NCI-H1930 (cell line): ENCODE measurements at places on chromosomes 2 and 18.

DNA sequence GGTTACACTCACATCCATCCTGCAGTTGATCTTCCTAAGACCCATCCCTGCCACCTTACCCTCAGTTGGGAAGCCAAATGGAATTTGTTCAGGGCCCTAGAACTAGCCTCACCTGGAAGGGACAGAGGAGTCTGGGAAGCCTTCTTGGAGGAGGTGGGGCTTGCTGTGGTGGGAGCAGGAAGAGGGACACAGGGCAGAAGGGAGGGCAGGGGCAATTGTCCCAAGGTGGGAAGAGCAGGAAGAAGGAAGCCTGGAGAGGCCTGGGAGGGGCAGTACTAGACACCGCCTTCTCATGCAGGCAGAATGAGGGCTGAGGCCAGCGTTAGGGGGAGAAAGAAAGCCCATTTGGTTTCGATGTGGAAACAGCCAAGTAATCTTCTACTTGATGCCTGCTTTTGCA lies 34.1 kb upstream of the ASPRV1 start:
- DNase-seq, result no peak

DNA sequence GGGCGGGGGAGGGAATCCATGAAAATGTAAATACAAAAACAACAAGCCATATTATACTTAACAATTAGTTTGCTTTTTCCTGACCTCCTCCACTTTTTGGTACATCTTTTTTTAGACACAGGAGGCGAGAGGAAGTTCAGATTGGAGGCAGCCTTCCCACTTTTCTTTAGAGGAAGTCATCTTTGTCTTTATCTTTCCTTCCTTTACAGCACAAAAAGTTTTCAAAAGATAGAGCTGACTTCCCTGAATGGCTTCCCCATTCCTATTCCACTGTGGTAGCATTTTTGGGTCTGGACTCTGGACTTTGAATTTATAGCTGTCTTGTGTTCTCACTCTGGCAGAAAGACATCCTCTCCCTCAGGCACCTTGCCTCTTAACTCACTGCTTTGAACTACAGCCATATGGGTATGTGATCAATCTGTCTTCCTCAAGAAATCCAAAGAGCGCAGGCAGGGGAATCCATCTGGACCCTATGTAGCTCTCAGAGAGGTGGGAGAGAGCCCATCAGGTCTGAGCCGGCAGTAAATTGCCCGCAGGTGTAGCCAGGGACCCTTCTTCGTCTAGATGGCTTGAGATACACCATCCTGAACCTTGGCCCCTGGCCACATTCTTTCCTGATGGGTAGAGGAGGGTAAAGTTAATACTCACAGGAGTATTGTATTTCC lies 101.9 kb downstream of the AQP4 start:
- no peak for DNase-seq

DNA sequence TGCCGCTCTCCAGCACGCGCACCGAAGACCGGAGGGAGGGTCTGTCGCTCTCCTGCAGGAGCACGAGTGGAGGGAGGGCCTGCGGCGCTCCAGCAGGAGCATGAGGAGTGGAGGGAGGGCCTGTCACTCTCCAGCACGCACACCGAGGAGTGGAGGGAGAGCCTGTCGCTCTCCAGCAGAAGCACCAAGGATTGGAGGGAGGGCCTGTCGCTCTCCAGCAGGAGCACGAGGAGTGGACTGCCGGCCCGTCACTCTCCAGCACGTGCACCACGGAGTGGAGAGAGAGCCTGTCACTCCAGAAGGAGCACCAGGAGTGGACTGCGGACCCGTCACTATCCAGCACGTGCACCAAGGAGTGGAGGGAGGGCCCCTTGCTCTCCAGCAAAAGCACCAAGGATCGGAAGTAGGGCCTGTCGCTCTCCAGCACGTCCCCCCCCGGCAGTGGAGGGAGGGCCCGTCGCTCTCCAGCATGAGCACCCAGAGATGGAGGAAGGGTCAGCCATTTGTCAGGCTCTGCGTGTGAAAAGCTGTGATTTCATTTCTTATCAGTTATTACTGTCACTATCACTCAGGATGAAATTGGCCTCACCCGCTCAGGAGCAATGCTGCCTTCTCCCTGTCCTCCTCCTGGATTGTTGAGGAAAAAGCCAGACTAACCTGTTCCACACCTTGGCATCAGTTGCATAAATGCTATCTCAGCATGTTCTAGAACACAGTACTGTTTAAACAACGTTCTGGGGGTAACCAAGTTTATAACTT lies 35.9 kb downstream of the ADI1 start:
- no peak for DNase-seq

- DNase-seq, result no peak
Measured at GRCh38 chr18:9700261-9700796, 7.8 kb upstream of the RAB31 start.
